ENCODE measurements at places on chromosomes 13 and 19.

DNA sequence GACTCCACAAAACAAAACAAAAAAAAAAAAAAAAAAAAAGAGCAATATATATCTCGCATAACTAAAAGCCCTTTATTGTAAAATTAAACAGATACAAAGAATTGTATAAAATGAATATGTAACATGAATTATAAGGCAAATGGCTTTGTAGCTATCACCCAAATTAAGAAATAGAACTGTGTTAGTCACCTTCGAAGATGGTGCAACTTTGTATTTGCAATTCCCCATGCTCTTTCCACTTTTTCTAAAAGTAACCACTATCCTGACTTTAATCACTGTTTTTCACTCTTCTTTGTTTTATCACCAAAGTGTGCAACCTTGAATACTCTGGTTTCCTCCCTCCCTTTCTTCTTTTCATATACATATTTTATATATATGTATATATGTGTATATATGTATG is 57.1 kb upstream of the HTR2A start:
- DNase-seq: no peak

DNA sequence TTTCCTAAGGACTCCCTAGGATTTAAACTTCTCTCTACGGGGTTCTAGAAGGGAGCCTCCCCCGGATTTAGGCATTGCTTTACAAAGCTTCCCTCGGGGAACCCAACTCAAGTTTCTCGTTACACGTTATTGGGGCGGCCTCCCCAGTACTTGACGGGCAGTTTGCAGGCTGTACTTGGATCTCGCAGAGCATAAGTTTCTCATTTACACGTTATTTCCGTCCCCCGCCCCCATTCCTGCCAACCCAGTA is 584 bp downstream of the SMG9 start:
- no peak for DNase-seq

GRCh38 chr19:35427187-35427586 is 20.9 kb upstream of the FFAR2 start:
- no peak for DNase-seq

- peak; percentile 67 for DNase-seq
Observed at GRCh38 chr13:51451467-51452360, 1.1 kb downstream of the INTS6 start.

- DNase-seq: no peak
Observed at GRCh38 chr19:16000024-16000663, 51.3 kb downstream of the OR10H4 start.

GRCh38 chr13:66508153-66508909 is 721.8 kb downstream of the PCDH9 start:
- no peak for DNase-seq

GRCh38 chr19:38650172-38650775 is 2.8 kb downstream of the ACTN4 start:
- no peak for DNase-seq

DNA sequence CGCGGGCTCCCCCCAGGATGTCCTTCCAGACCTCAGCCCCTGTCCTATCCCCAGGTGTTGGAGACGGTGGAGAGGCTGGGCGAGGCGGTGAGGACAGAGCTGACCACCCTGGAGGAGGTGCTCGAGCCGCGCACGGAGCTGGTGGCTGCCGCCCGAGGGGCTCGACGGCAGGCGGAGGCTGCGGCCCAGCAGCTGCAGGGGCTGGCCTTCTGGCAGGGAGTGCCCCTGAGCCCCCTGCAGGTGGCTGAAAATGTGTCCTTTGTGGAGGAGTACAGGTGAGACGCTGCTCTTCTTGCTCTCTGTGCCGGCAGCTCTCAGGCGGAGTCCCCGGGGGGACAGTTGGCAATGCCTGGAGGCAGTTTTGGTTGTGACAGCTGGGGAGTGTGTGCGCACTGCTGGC is 6.9 kb downstream of the TTYH1 start:
- DNase-seq: no peak

GRCh38 chr19:12669270-12670158 is 2.9 kb downstream of the WDR83 start:
- DNase-seq: peak; percentile 34

DNA sequence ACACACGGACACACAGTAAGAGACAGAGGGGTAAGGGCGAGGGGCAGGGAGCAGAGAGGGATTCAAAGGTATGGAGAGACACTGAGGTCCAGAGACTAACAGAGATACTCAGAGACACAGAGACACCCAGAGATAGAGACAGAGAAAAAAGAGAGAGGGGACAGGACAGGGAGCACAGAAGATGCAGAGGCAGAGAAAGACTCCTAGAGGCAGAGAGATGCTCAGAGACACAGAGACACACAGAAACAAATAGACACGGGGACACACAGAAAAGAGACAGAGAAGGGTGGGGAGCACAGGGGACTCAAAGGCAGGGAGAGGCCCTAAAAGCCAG is 39.8 kb downstream of the DEDD2 start:
- DNase-seq: no peak

DNA sequence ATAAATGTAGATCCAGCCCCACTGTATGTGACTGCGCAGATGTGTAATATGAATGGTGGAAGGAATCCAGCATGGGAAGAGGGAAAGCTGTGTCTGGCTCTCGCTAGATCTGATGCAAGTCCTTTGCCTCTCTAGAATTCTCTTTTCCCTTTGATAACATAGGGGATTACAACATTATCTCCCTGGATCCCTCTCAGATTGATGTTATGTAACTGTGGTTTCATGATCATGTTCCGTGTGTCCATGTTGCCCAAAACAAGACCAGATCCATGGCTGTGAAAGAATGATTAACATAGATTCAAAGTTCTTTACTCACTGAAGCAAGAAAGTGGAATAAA is 184.0 kb upstream of the UBL3 start:
- no peak for DNase-seq

DNA sequence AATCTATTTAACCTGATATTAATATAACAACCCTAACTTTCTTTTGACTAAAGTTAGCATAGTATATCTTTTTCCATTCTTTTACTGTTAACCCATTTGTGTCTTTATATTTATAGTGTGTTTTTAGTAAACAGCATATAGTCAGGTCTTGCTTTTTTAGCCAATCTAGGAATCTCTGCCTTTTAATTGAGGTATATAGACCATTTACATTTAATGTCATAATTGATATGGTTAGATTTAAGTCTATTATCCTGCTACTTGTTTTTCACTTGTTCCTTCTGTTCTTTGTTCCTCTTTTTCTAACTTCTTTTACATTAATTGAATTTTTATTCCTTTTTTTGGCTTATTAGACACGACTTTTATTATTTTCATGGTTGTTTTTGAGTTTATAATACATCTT is 174.4 kb downstream of the KCTD15 start:
- no peak for DNase-seq

GRCh38 chr13:65505941-65506340 is 1724.2 kb downstream of the PCDH9 start:
- DNase-seq: no peak

DNA sequence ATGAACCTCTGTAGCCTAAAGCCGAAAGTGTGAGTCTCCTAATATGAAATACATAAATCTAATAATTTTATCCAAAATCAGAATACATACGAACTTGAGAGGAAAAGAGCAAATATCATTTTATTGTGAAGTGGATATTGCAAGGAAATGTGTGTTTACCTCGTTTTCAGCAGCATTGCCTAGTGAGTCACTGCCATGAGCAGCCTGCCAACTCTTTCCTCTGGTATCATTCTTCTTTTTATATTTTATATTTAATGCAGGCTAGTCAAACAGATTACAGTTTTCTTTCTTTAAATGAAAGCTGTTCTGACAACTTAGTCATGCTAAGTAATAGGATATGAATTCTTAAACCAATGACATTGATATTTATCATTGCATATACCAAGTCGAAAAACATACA is 44.2 kb downstream of the EDNRB start:
- DNase-seq: no peak

DNA sequence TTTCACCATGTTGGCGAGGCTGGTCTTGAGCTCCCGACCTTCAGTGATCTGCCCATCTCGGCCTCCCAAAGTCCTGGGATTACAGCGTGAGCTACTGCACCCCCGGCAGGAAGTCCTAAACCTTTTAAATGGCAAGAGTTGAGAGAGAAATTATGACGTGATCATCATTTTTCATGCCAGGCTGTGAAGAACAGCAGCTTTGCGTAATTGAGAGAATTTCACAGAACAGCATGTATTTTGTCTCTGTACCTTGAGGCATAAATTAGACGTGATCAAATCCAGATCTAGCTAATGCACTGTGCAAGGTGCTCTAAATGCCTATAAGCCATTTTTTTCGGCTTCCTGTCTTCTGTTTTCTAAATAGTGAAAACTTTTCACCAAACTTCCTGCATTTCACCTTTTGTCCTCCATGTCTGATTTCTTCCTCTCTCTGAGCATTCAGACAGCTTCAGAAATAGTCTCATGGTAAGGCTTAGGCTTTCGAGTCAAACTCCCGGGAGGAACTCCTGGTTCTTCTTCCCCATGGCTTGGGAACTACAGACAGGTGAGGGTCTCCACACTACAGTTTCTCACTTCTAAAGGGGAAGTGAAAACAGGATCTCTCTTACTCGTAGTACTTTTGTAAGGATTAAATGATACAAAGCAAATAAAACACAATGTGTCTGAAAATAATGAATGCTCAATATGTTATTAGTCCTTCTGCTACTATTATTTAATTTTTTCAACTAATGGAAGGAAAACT is 51.0 kb downstream of the WDFY2 start:
- DNase-seq: no peak

DNA sequence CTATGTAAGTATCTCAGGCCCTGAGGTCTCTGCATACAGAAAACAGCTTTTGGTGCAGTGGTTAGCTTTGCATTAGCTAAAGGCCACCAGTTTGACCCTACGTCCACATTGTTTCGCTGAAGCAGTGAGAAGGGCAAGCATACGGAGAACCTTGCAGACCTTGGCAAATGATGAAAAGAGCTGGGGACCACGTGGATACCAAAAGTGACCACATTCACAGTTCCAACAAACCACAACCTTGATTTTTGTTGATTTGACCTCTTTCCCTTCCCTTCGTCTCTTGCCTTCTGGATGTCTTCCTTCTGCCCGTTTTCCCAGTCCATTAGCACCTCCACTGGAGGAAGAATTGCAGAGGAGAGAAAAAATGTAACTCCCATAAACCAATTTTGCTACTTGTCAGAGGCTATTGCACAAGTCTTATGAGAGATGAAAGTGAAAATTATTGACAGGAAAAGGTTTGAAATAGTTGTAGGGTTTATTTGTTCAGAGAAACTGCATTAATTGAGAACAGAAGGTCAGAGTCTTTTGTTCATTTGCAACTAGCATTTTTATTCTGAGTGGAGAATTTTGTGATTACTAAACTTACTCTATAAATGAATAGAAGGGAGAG is 293.9 kb upstream of the HTR2A start:
- DNase-seq: no peak

DNA sequence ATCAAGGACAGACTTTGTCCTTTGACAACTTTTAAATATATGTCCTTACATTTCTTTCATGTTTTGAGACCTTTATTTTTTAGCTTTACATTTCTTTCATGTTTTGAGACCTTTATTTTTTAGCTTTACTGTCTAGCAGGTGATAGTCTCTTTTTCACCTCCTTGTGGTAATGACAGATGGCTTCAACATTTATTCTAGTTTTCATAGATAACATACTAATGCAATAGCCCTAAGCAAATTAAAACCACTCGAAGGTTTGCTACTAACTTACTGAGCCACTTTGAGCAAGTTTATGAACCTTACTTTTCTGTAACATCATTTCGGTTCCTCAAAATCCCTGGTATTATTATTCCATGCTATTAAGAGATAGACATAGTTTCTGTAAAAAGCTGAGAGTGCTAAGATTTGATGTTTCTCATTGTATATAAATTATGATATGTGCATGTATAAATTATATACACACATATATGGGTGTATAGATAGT is 4.5 kb downstream of the DACH1 start:
- no peak for DNase-seq

Measured in hypothalamus (tissue), 51 donors.